Renal pelvis (tissue), 12 donors: ENCODE measurements at places on chromosomes 6 and 20. TPM values are rescaled to one million over a fixed set of nuclear protein-coding genes. Genes with fewer than 3 reads are reported as not detected.

The PRR18 gene
- 0.27 TPM for polyA plus RNA-seq

GRCh38 chr6:163249651-163250101 lies 164.8 kb upstream of the QKI start:
- no peak for DNase-seq

DNA sequence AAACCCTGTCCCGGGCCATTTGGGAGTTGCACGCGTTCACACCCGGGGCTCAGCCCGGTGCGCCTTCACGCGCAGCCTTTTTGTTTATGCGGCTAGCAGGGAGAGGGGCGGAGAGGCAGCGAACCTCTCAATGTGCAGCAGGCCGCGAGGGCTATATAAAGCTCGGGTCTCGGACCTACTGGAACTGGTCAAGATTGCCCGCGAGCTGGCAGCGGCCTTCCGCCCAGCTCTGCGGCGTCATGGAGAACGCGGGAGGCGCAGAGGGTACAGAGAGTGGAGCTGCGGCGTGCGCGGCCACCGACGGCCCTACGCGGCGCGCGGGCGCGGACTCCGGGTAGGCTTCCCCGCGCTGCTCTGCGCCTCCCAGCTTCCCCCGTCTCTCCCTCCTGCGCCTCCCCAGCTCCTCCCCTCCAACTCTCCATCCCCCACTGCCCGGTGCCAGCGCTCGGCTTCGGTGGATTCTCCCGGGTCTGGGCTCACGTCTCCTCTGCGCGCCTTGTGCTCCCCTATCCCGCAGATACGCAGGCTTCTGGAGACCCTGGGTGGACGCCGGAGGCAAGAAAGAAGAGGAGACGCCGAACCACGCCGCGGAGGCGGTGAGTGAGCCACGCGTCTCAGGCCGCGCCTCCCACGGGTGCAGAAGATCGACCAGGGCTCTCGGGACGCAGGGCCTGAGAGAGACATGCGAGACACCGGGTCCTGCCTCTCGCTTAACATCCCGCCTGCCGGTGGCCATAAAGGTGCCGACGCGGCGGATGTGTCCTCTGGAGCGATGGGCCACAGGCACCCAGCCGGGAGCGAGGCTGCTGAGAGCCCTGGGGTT lies at the start of gene RIPPLY2:
Gene RIPPLY2 (plus strand): TSS at position 183 of the 823 bp plus-strand sequence. CDS start 57 bp downstream, at position 240.
- DNase-seq, result no peak

DNA sequence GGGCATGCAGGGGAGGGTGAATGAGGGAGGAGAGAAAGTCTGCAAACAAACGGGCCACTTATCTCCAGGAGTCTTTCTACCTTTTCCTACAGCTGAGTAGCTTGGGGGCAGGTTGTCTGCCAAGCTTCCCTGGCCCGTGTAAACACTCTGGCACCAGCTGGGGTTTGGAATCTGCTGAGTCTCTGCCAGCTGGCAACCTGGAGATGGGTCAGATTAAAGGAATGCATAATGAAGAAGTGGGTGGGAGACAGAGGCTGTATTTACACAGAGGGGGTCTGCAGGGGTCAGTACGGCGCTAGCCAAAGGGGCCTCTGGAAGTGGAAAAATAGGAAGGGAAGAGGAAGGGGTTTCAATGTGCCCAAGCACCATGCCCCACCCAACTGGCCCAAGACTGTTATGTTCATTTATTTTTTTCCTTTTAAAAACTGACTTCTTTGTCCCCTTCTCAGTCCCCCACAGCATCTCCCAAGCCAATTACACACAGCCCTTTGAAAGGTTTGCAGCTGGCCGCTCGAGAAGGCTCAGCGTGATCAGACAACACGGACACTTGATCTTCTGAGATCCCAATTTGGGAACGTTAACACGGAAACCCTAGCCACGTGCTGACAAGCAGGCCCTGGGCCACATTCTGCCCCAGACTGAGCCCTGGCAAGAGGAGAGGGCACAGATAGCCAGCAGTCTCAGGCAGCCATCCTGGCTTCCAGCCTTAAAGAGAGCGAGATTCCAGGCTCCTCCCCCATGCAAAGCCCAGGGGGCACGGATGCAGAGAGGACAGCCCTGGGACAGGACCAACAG lies 25.2 kb downstream of the TRAM2 start:
- peak; percentile 68 for DNase-seq

GRCh38 chr6:108653949-108654348 lies 93.2 kb downstream of the FOXO3 start:
- no peak for DNase-seq

DNA sequence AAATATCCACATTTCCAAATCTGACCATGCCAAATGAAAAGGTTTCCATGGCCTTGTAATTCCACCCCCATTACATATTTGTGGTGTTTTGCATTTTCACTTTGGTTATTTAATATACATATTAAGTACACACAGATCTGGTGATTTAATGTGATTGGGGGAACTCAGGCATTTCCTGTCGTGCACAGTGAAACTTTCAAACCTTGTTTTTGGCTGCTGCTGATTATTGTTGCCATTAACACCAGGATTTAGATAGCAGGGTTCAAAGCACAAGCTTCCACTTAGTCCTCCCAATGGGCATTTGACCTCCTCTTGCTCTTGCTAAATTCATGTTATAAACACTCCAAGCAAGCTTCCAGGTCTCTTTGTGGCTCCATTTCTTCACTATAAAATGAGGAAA lies 166.5 kb downstream of the SOBP start:
- DNase-seq, result no peak
